Left kidney (tissue), 8 donors: ENCODE measurements at places on chromosomes 5 and 9. TPM values are rescaled to one million over a fixed set of nuclear protein-coding genes. Genes with fewer than 3 reads are reported as not detected.

The CARD6 gene
- 3.1 TPM for polyA plus RNA-seq

The HAVCR1 gene
- 4.6 TPM for polyA plus RNA-seq

- no peak for DNase-seq
These were observed 27.9 kb upstream of the IFNA14 start for GRCh38 chr9:21267485-21268346.

DNA sequence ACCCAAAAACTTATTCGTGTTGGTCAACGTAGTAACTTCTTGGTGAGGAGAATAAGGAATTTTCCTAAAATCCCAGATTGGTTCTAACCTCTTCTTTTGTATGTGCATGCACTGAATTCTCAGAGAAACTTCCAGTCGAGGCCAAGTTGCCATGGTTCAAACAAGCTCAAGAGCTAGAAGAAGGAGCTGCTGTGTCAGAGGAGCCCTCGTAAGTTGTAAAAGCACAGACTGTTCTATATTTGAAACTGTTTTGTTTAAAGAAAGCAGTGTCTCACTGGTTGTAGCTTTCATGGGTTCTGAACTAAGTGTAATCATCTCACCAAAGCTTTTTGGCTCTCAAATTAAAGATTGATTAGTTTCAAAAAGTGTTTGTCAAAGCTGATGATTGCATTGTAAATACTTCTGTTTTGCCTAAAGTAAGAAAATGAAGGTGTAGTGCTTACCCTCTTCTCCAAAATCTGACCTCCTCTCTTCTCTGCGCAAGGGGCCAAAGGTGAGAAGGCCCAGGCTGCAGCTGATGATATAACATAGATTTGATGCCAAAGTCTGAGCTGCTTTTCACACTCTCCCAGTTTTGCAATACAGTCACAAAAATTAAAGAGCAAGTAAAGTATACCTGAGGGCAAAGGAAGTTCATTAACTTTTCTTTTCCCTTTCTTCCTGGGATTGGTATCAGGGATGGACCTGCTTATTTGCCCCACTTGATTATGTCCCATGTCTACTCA is 210.8 kb downstream of the ADAMTSL1 start:
- no peak for DNase-seq

GRCh38 chr9:116238225-116238624 is 84.6 kb downstream of the PAPPA start:
- no peak for DNase-seq

- no peak for DNase-seq
These were observed 6.3 kb downstream of the RAPGEF1 start for GRCh38 chr9:131733541-131734061.

DNA sequence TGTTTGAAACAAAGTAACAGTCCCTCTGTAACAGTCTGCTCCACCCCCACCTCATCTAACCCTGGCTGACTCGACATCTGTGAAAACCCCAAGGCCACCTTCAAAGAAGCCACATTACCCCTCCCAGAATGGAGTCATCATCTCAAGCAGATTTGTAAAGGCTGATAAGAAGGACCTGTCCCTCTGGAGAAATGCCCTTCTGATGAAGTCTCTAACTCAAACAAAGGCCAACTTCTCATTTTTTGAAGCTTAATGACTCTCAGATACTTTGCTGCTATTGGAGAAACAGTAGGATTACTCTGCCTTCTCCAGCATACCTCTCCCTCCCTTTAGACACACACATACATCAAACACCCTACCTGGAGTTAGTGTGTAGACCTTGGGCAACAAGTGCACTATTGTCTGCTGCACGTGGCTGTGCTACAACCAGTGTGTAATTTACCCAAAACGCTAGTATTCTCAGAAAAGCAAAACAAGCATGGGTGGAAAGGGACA is 5.3 kb upstream of the SUSD1 start:
- DNase-seq, result no peak

GRCh38 chr9:42388146-42388690 is 204.8 kb downstream of the SPATA31A6 start:
- DNase-seq, result no peak

DNA sequence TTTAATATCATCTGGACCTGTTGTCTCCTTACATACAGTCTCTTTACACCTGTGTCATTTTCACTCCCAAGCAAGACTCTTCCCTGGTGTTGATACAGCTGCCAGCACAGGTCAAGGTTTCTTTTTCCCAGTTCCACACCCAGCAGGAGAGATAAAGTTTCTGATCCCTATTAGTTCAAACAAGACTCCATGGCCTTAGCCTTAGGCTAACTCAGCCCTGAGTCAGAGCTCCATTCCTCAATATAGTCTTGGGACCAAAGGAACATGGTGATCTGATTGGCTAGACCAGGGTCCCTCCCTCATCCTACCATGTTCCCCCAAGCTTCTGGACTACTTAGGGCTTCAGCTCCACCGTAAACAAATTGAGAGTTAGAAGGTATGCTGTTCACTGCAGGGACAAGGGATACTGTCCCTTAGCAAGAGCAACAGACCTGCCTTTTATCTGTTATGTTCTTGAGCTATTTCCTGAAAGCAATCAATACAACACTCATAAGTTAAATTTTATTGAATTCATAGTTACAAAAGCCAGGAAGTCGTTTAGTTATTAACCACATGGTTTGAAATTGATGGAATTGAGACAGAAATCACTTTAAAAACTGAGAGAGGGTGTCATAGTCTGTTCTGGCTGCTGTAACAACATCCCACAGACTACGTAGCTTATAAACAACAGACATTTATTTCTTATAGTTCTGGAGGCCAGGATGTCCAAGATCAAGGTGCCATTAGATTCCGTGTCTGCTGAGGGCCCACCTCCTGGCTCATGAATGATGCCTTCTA is 20.5 kb downstream of the SLC1A1 start:
- DNase-seq, result no peak

DNA sequence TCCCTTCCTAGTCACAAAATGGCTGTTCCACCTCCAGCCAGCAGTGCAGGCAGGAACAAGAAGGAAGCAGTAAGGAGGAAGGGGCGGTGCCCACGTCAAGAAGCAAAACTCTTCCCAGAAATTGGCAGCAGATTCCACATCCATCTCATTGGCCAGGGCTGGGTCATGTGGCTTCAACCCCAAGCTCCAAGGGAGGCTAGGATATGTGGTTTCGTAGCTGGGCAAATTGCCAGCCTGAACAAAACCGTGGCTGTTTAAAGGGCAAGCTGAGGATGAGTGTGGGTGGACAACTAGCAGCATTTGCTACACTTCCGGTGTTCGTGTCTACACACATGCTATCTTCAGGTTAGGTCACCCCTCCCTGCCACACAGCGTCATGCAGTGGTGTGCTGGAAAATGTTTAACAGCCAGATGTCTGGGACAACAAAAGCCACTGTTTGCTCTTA is 92.1 kb upstream of the MAP1B start:
- no peak for DNase-seq

- DNase-seq, result no peak
These were observed 220.7 kb upstream of the IL12B start for GRCh38 chr5:159550951-159551350.

DNA sequence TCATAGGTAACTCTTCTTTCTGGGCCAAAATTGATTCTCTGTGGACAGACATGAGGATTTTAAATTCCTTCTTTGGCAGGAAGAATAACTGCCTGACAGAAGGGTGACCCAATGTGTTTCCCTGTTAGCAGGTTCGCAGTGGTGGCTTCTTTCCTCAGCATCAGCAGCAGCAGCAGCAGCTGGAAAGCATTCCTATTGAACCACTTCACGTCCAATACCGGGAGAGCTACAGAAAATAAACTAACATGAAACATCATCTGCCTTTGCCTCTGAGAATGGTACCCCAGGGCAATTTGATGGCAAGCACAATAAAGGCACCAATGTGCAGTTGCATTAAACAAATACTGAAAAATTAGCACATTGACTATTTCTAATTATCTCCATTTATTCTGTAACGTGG is 214.5 kb downstream of the TMEM167A start:
- no peak for DNase-seq
